HAP-1 (cell line): ENCODE measurements at places on chromosomes 6 and 20.

GRCh38 chr6:139903411-139904157 lies 529.1 kb upstream of the CITED2 start:
- DNase-seq, result no peak

- no peak for DNase-seq
These were observed 32.3 kb upstream of the BEND6 start for GRCh38 chr6:56922645-56923044.

GRCh38 chr6:52389626-52390360 lies 27.8 kb downstream of the PAQR8 start:
- no peak for DNase-seq

DNA sequence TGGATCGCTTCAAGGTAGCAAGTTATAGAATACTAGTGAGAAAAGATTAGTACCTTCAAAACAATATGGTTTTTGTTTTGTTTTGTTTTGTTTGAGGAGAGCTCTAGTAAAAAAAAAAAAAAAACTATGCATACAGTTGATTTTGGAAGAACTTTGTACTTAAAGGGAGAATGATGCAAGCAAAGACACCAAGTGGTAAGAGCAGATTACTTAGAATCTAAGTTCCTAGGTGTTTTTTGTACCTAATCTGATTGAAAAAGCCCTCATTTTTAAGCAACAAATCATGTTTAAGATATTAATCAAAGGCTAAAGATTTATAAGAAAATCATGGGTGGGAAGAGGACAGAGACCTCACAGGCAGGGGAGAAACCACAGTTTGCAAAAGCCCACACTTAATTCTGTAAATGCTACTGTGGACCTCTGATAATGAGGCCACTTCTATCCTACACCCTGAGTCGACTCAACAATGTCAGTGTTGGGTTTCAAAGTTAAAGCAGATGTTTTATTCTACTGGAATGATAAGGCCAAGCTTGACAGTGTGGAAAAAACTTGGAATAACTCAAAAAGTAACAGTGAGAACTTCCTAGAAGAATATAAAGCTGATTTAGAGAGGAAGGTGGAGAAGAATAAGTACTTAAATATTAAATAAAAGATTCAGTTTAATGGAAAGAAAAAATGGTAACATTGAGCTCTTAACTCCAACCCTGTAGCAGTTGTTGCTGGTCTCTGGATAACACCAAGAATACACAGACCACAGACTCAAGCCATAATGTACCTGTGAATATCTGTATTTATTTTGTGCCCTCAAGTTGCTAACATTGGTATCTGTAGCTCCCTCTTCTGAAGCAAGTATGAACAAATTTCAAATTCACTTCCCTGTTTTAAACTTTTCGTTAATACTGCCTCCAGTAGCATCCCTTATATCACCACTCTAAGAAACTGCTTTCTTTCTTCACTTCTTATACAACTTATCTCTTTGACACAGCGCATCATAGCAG lies 1047.8 kb downstream of the EPHA7 start:
- no peak for DNase-seq

- DNase-seq, result no peak
These were observed 164.6 kb upstream of the FAM83B start for GRCh38 chr6:54681987-54682386.

DNA sequence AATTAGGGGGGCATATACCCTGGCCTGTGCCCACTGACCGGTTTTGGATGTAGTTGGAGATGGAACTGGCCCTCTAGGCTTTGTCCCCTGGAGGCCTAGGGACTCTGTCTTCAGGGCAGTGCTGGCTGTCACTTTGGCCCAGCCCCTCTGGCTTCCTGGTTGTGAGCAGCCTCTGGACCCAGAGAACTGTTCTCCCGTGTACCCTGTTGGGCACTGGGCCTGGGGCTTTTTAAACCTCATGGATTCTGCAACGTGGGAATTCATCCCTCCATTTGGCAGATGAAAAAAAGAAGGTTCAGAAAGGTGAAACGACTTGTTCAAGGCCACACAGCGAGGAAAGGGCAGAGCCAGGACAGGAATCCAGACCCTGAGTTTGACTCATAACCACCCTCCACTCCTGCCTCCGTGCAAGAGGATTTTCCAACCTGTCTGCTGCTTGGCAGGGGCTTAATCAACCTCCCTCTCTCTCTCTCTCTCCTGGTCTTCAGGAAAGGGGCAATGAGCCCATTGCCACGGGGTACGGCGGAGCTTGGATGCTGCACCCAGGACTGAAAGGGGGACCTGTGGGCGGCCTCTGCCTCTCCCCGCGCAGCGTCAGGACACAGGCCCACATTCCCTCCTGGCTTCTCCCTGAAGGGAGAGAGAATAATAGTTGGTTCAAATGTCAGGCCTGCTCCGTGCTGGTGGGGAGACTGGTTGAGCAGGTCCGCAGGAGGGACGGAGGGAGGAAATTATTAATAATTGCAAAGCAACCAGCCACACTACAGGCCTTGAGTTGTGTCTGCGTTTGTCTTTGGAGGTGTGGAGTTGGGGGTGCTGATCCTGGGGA lies 56.0 kb downstream of the CEBPB start:
- no peak for DNase-seq
